Naive thymus-derived CD8-positive, alpha-beta T cell (primary cell): ENCODE measurements at places on chromosomes 6 and 20.
A peak's percentile ranks its signal among the peaks of the same experiment; 100 is the strongest.

GRCh38 chr6:40148882-40149573, 214.8 kb upstream of the MOCS1 start:
- DNase-seq = no peak

GRCh38 chr6:67916399-67916798, 718.7 kb upstream of the ADGRB3 start:
- DNase-seq = no peak

DNA sequence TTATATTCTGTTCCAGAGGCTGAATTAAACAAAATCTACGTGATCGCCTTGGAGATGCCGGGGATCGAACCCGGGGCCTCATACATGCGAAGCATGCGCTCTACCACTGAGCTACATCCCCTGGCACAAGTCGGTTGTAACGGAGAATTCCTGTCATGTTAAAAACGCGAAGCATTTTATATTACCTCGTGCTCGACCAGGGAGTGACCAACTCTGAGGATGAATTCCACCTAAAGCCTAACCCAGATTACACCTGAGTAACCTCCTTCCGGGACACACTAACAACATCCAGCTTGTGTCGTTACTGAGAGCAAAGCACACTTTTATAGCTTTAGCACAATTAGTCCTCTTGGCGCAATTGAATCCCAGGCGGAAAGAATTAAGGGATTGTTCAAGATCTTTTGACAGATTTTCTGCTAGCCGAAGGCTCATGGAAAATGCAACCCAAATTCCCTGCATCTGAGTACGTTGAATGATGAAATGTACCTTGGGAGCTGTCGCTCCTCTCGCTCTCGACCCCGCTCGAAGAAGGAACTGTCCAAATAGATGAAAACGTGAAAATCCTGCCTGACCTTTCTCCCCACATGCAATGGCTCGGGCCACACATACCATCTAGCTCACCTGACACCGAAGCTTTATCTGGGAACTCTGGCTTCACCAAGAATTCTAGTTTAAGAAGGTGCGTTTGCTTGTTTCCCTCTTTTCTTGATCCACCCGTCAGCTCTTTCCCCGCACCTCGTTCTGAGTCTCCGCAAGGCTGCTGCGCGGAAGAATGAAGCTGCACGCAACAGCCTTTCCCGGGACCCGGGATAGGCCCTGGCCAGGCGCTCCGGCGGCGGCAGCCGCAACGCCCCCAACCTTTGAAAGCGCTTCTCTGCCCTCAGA, 148.3 kb downstream of the GPX5 start:
- DNase-seq = peak; percentile 10

GRCh38 chr20:38249536-38250310, 10.8 kb downstream of the KIAA1755 start:
- DNase-seq = no peak

GRCh38 chr20:53736757-53737395, 143.2 kb upstream of the ZNF217 start:
- DNase-seq = no peak

DNA sequence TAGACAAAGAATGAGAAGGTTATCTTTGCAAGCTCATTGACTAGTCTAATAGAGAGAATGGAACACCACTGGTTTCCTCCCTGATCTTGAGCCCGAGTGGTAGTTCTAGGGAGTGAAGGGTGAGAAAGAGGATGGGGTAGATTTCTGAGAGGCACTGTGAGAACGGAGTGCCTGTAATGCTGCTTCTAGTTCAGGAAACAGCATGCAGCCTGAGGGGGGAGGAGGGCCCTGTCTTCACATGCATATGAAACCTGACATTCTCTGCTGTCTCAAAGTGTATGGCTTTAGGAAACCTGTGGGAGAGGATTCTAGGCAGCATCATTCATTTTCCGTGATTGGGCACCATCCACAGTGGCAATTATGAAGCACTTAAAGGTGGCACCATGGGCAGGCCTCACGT, 259.4 kb upstream of the MAN1A1 start:
- DNase-seq = no peak

DNA sequence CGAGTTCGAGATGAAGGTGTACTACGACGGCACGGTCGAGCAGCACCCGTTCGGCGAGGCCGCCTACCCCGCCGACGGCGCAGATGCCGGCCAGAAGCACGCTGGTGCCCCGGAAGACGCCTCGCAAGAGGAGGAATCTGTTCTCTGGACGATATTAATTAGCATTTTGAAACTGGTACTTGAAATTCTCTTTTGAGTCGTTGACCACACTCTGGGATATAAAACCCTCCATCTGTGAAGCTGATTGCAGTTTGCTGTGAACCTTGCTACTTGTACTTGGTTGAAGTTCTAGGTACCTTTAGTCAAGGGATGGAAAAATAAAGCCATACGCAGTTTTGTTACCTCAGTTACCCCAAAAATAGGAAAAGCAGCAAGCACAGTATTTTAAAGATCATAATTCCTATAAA, 917 bp downstream of the C6orf120 start:
- no peak for DNase-seq

DNA sequence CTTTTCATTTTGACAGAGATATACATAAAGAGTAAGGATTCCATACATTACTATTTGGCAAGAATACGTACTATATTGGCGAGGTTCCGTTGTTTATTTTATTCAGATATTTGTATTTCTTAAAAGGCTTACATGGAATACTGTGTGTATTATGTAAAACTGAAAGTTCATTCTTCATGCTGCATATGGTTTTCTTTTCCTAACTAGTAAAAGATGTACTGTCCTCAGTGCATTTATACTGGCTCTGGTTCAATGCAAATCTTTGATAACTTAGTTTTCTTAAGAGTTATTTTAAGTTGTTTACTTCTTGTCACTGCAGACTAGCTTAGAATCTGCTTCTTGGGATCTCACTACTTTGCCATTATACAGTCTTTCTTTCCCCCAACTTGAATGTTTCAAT, 42.0 kb downstream of the ADGRB3 start:
- no peak for DNase-seq

DNA sequence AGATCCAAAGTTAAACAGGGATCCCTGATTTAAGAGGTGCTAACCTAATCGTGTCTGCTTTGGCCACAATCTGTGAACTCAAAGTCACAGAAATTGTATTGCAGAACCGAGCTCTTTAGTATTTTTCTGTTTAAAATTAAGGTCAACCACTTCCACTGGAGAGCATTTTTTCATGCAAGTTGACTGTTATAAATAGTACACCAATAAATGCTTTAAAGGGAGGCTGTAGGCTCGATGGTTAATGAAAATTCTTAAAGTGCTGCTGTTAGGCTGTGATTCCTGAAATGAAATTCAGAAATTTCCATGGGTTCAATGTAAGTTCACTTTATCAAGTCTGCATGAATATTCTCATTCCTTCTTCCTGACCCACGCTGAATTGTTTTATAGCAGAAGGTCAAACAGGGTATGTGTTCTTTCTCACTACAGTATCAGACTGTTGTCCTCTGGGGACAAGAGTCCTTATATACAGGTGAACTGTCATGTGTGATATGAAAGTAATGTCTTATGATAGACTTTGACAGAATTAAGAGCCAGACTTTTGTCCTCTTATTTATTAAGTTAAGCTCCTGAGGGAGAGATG, 92.5 kb upstream of the HDGFL1 start:
- DNase-seq = no peak

- no peak for DNase-seq
Observed at GRCh38 chr6:17851001-17851719, 136.3 kb downstream of the KIF13A start.

GRCh38 chr6:138795809-138796603, at the start of gene ECT2L:
Gene ECT2L (plus strand): TSS chr6:138796087. CDS start chr6:138813275, 17,188 bp downstream.
- no peak for DNase-seq

DNA sequence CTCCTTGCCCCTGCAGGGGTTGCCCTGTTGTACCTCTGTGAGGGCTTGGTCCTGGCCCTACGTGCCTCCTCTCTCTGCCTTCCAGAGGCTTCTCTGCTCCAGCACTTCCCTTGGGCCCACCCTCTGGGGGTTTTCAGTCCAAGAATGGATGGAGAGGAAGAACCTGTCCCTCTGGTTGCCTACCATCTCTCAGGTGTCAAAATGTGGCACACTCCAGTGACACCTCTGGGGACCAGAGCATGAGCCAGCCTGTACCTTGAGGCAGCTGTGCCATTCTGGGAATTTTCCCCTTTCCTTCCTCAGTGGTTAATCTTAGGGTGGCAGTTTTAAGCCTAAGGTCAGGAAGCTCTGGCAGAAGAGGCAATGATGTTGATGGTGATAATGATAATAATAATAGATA, 115.2 kb upstream of the ARMC2 start:
- no peak for DNase-seq

GRCh38 chr6:143401636-143402370, 48.7 kb downstream of the ADAT2 start:
- no peak for DNase-seq

DNA sequence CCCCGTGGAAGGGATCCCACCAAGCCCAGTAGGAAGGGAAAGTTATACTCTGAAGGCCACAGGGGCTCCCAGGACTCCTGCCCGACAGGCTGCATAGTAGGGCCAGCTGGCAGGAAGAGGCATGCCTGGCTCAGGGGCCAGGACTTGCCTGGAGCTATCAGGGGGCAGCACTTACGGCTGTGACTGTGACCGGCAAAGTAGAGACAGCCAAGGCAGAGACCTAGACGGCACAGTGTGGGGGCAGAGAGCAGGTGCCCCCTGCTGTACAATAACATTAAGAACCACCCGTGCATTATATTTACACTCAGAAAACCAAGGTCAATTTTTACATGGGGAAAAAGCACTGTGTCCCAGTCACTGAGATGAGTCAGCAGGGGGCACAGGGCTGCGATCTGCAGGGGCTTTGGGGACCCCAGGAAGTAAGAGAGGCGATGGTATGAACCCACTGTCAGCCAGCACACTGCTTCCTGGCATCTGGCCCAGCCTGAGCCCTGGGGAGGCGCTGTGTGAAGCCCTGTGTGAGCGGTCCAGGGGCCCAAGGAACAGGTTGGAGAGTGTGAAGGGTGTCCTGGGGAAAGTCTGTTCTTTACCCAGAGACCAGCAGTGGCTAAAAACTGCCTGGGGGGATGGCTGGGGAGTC, 9.9 kb downstream of the CCDC167 start:
- no peak for DNase-seq

DNA sequence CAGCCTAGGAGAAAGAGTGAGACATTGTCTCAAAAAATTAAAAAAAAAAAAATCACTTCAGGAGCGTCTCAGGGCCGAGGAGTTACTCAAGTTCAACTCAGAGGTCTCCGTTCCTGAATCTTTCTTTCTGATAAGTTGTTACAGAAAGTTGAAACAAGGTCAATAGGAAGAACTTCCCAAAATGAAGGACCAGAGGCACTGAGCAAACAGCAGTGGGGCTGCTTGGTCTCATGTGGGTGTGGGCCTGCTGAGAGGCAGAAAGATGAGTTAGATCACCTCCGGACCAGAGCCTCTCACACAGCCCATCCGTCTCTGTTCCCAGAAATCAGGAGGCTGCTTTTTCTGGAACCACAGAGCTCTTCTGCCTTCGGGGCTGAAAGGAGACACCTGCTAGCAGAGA, 12.4 kb downstream of the MDGA1 start:
- DNase-seq = no peak

GRCh38 chr6:80437801-80438200, 331.3 kb downstream of the BCKDHB start:
- DNase-seq = no peak

DNA sequence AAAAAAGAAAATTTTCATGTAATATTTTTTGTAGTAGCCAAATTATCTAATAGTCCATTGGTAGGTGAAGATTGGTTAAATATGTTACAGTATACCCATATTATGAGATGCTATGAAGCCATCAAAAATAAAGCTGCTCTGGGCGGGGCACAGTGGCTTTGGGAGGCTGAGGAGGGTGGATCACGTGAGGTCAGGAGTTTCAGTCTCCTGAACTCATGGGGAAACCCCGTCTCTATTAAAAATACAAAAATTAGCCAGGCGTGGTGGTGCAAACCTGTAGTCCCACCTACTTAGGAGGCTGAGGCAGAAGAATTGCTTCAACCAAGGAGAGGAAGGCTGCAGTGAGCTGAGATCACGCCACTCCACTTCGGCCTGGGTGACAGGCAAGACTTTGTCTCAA, 360.5 kb downstream of the KIF16B start:
- no peak for DNase-seq

DNA sequence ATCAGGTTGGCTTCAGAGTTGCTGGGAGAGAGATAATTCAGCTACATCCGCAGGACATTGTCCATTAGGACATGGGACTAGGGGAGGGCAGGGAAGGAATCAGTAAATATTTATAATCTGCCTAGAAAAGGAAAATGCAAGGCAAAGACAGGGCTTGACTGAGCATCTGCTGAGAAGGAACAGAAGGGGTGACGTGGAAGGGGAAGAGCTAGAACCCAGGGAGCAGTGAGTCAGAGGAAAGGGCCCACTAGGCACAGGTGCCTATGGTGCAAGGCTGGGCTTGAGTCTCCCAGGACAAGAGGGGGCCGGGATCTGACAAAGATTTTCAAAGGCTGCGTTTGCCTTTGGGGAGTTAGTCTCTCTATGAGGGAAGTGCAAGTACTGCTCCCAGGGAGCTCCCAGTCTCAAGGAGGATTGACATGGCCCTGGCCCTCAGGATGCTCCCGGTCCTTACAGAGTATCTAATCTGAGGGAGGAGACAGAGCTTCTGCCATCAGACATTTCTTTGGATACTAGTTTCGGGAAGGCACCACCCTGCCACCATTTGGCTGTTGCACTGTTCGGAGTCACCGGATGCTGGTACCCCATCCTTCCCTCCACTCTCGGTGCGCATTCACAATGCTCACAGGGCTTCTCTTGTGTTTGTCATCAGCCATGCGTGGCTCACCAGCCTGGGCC, 21.9 kb downstream of the VEGFA start:
- no peak for DNase-seq

DNA sequence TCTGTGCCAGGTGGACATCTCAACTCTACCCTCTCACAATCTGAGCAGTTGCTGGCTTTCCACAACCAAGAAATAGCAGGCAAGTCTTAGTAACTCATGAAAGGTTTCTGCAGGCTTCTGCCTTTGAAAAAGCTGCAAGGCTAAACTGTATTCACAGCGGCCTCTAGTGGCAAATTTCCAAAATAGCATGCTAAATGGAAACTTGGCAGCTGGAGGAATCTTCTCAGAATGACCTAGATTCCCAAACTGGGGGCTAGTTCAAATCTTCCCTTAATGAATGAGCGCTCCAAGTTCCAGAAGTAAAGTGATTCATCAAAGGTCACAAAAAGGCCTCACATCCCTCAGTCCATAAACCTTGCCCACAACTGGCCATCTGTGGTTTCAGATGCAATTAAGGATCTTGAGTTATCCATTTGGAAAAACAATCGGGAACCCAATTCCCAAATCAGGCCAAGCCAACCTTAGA, 11.9 kb upstream of the CPNE5 start:
- DNase-seq = peak; percentile 35

GRCh38 chr6:30991891-30992290, 8.4 kb downstream of the MUC21 start:
- no peak for DNase-seq

DNA sequence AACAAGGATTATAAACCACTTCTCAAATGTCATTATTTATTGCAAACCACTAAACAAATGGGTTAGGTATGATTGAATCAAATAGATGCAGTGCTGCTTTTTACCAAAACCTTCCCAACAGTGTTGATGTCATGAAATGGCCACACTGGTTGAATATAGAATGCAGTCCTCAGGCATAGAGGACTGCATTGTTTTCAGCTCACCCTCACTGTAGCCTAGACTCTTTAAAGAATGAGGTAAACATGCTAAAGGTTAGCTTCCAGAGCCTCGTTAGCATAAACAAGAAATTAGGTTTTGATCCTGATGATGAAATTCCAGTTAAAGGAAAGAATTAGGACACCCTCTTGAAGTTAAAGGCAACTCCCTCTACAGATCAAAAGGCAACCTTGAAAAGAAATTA, 224.3 kb downstream of the ALDH8A1 start:
- DNase-seq = no peak

GRCh38 chr6:100116411-100117194, 122.6 kb upstream of the MCHR2 start:
- DNase-seq = no peak

- no peak for DNase-seq
Observed at GRCh38 chr6:78910591-78911171, 43.3 kb downstream of the IRAK1BP1 start.
